GM06990 (cell line): ENCODE measurements at places on chromosomes 11 and 22.
A peak's percentile ranks its signal among the peaks of the same experiment; 100 is the strongest.

GRCh38 chr11:76150141-76150540 lies 56.2 kb downstream of the WNT11 start:
- DNase-seq = no peak

- no peak for DNase-seq
Observed at GRCh38 chr11:129861702-129862522, 33.5 kb downstream of the NFRKB start.

- no peak for DNase-seq
Observed at GRCh38 chr22:31367426-31367825, 21.3 kb upstream of the PATZ1 start.

DNA sequence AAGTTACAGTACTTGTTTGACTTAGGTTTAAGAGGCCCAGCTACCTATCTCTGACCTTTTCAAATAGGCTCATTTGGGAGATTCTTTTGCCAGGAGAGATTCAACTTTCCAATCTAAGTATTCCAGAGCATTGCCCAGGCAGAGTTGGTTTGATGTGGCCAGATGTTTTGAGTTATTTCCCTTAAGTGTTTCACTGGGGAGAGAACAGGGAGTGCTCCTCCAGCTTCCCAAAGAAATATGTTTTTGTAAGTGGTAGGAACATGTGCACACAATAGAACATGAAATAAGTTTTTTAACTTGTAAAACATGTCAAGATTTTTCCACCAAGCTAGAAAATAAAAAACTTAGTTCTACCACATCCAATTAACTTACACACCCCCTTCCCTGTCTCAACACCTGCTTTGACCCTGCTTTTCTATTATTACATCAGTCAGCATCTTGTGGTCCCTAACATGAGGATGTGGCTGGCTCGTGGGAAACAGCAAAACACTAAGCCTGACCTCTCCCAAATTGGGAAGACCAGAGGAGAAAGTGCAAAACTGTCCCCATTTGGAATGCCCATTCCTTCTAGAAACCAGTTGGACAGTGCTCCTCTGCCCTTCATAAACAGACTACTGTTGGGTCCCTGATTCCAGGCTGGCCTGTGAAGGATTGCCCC lies 70.4 kb upstream of the RASSF10 start:
- DNase-seq = no peak

- DNase-seq = no peak
Observed at GRCh38 chr11:116257883-116258282, 514.9 kb downstream of the BUD13 start.

DNA sequence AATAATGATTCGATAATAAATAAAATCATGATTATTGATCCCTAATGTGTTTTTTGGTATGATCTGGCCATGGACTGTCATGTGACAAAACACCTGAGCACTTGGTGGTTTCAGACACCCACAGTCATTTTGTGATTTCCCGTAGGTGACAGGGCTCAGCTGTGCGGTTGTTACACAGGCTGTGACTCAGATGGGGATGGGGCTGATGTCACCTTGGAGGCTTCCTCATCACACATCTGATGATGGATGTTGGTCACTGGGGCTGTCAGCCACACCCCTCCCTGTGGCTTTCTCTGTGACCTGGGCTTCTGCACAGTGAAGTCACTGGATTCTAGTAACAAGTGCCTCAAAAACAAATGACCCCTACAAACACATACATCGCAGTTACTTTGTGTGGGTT lies 995.1 kb downstream of the BRD1 start:
- DNase-seq = no peak

GRCh38 chr22:42610186-42610585 lies 4.5 kb downstream of the POLDIP3 start:
- no peak for DNase-seq

DNA sequence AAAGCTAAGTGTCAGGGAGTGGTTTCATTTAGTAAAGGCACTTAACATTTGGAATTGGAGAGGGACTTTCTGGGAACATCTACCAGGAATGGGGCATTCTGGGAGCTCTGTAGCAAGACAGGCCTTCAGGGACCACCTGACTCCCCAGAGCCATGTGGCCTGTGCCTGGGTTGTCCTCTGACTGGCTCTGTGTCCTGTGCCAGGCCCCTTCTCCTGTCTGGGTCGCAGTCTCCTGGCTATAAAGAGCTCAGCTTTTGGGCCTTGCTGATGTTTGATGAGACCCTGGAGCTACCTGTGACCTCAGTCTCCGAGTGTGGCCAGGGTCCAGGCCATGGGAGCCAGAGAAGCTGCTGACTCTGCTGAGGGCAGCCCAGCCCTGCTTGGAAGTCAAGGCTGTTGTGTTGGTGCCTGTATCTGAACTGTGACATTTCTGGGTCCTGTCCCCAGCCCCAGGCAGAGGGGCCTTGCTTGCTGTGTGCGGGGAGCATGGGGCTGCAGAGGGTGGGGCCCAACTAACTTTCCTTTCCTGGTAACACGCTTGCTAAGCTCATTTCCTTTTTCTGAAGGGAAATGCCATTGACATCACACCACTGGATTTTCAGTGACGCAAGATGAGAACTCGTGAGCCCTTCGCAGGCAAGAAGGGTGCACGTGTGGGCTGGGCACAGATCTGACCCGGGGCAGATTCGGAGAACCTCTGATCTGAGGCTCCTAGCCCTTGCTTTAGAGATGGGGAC lies 41.3 kb downstream of the LRRC32 start:
- DNase-seq = peak; percentile 64

DNA sequence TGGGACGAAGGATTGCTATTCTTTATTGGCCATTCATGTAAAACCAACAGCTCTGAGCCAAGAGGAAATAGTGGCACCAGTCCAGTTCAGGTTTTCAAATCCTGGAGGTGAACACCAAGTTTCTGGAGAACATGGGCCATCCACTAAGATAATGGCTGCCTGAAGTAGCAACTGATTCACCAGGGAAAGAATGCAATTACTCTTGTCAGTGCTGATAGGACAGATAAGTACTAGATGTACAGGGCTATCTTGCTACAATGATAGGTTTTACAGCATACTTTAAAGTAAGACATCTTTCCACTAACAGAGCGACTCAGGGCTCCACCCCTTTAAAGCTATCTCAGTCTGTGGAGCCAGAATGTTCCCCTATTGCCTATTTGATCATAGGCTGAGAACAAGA lies 36.8 kb upstream of the APOA1 start:
- DNase-seq = no peak

GRCh38 chr22:44776605-44777363 lies 24.4 kb downstream of the ARHGAP8 start:
- no peak for DNase-seq

GRCh38 chr22:44892243-44892642 lies 117.6 kb downstream of the PHF21B start:
- DNase-seq = no peak

DNA sequence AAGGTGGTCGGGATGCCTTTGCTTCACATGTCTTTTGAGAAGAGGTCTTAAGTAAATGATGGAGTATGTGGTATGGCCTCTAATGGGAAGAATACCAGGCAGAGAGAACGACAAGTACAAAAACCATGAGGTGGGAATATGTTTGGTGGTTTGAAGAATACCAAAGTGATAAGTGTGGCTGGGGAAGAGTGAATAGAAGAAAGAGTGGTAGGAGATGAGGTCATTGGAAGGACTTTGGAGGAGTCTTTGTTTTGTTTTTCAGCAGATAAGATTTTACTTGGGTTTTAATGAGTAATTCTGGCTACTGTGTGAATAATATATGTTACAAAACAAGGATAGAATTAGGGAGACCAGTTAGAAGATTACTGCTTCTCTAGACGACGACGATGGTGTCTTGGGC lies 515.4 kb downstream of the RAB38 start:
- no peak for DNase-seq

DNA sequence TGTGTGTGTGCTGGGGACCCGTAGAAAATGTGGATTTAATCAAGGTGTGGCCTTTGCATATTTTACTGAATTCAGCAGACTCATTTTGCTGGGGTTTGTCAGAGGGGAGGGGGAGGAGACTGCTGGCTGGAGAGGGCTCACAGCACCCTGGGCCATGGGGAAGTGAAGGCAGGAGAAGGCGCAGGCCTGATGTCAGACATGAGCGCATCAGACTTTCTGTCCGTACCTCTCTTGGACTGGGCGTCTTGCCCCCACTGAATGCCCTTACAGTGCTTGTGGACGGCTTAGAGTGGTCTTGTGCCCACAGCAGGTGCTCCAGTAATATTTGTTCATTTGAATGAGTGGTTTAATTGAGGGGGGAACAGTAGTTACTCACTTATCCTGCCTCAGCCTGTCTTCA lies 75.2 kb downstream of the TEAD1 start:
- DNase-seq = no peak

GRCh38 chr11:64998690-64999431 lies 2.1 kb upstream of the BATF2 start:
- no peak for DNase-seq

DNA sequence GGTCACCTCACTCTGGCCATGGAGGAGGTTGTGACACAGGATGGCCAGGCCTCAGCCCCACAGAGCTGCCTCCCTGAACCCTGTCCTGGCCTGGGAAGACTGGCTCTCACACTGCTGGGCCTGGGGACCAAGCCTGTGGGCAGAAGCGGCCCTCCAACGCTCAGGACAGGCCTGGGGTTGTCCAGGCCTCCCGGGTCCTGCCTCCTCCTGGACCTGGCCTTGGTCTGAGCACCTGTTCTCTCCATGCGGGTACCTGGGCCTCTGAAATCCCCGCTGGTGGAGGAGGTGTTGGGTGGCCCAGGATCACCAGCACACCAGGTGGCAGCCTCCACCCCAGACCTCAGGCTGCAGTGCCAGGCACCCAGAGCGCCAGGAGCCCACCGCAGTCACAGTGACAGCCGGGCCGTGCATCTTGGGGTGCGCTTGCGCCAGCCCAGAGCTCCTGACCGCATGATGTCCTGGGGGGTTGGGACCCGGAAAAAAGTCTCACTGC lies 16.1 kb upstream of the PIM3 start:
- no peak for DNase-seq

GRCh38 chr22:37328017-37328416 lies 45.7 kb downstream of the CYTH4 start:
- DNase-seq = no peak

- DNase-seq = peak; percentile 52
Observed at GRCh38 chr22:30444632-30445437, 19.3 kb downstream of the MTFP1 start.

GRCh38 chr22:25208743-25209505 lies 9.3 kb downstream of the CRYBB3 start:
- no peak for DNase-seq

- DNase-seq = no peak
Observed at GRCh38 chr22:44594951-44595350, 96.9 kb upstream of the RTL6 start.
